AG10803 (cell line): ENCODE measurements at places on chromosomes 7 and 10.

GRCh38 chr7:44114586-44115310 is 8.6 kb downstream of the POLD2 start:
- no peak for DNase-seq

- peak; percentile 92 for DNase-seq
These were observed 32.9 kb upstream of the ANKRD2 start for GRCh38 chr10:97539523-97540200.

GRCh38 chr7:127251465-127252376 is 1.0 kb downstream of the GRM8 start:
- no peak for DNase-seq

DNA sequence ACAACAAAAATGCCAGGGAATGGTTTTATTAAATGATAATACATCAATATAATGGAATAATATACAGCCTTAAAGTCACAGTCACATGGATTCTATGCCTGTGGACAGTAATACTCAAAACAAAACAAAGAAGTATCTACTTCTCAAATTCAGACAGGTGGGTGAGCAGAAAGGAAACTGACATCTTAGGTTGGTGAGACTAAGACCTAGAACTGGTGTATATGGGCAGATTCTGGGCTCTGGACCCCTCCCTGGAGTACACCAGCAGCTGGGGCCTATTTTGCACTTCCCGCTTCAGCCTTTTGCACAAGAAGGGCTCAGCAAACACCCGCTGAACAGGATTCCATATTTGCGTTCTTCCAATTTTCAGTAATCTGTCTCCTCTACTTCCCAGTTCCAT is 5.4 kb upstream of the FIS1 start:
- no peak for DNase-seq

DNA sequence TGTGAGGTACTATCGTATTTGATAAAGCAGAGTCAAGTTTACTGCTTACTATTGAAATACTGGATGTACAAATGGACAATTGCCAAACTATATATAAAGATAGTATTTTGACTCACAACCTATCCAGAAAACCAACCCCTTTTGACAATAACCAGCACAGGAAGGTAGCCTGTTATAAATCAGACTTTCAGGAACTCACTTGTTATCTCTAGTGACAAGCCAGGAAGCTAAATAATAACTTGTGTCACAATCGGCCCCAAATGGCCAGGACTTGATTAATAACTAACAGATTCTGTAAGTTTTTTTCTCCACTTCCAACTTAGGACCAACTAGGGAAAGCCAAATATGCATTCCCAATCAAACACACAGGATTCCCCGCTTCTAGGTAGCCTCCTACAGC is 38.8 kb upstream of the SLC35G1 start:
- DNase-seq, result no peak

DNA sequence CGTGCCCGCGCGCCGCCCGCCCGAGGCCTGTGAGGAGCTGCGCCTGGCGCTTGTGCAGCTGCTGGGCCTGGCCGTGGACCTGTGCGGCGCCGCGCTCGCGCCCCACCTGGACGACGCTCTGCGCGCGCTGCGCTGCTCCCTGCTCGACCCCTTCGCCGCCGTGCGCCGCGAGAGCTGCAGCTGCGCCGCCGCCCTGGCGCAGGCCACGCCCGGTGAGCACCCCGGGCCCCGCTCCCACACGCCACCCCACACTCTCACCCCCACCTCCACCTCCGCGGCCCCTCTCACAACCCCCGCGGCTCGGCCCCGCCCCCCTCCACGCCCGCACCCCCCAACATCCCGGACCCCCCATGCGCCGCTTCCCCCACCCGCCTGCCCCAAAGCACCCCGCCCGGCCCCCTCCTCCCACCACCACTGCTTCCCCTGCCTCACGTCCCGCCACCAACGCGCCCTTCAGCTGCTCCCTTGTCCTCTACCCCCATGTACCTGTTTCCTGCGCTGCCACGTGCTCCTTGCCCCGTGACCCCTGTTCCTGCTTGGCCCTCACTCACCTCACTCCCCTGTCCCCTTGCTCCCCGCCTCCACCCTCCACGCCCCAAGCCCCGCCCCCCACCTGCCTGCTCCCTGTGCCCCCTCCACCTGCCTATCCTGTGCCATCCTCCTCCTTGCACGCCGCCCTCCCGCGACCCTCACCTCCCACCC is at the start of gene PRKAR1B:
Gene PRKAR1B, minus strand, starts transcription at position 178 of the 702 bp plus-strand sequence. CDS start 15,776 bp downstream, outside the sequence.
- DNase-seq, result no peak

GRCh38 chr7:64494912-64495461 is 67.9 kb downstream of the ZNF680 start:
- DNase-seq, result no peak
